ENCODE measurements at places on chromosomes 12 and 14.

- no peak for DNase-seq
These were observed 7.5 kb upstream of the ETFBKMT start for GRCh38 chr12:31651893-31652521.

DNA sequence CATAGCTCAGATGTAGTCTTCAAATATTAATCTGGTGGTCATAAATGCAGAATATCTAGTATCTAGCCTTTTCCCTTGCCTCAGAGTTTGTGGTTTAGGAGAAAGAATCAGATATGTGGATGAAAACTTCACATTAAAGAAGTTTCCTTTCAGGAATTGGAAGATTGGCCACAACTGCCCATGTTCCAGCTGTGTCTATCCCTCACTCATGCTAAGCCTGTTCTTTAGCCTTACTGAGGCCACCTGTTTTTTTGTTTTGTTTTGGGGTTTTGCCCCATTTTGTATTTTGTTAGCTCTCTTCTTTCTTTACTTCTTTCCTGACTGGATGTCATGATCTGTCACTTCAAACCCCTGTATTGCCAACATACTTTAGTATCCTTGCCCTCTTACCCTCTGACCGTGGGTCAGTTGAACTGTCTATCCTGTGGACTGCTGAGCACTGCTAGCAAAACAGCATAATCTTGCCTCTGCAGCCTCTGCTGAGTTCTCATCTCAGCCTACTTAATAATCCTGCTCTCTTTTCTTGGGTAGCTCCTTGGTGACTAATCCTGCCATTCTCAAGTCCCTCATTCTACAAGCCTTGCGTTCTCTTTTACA lies 22.0 kb upstream of the CCT2 start:
- DNase-seq = peak; percentile 37

DNA sequence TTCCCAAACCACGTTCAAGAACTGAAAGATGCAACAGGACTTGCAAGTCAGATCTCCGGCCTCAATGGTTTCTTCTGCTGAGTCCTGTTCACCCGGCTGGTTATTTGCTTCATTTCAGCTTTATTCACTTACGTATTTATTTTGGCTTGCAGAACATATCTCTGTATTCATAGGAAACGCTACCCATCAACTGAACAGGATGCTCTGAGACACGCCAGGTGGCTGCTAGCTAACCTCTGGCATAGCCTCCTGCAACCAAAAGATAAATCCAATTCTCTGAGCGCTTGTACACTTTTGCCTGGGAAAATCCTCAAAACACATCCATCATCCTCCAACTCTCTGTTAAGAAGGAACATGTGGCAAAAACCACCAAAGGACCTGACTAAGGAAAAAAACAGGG lies 17.3 kb downstream of the MAP3K9 start:
- no peak for DNase-seq

GRCh38 chr12:76556368-76556767 lies 3.2 kb downstream of the OSBPL8 start:
- DNase-seq = no peak

GRCh38 chr14:59028476-59029202 lies 159.8 kb upstream of the DAAM1 start:
- DNase-seq = peak; percentile 86

- DNase-seq = peak; percentile 81
These were observed 12.3 kb upstream of the GNG2 start for GRCh38 chr14:51848120-51848519.
